ENCODE measurements at places on chromosomes 1 and 21.

DNA sequence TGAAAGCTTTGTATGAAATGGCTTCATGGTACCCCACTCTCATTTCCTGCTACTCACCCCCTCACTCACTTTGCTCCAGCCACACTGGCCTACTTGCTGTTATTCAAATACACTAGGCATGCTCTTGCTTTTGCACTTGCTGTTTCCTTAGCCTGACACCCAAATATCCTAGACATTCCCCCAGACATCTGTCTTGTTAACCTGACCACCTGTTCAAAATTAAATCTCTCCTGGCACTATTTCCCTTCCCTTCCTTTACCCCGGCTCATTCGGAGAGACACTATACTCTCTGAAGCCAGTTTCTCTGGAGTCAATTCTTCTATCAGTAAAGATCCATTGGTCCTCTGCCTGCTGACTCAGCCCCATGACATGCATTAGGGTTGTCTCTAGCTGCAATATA lies 306.0 kb upstream of the SGIP1 start:
- no peak for DNase-seq

- DNase-seq, result no peak
Measured at GRCh38 chr1:42777852-42778251, 6.9 kb upstream of the TMEM269 start.

DNA sequence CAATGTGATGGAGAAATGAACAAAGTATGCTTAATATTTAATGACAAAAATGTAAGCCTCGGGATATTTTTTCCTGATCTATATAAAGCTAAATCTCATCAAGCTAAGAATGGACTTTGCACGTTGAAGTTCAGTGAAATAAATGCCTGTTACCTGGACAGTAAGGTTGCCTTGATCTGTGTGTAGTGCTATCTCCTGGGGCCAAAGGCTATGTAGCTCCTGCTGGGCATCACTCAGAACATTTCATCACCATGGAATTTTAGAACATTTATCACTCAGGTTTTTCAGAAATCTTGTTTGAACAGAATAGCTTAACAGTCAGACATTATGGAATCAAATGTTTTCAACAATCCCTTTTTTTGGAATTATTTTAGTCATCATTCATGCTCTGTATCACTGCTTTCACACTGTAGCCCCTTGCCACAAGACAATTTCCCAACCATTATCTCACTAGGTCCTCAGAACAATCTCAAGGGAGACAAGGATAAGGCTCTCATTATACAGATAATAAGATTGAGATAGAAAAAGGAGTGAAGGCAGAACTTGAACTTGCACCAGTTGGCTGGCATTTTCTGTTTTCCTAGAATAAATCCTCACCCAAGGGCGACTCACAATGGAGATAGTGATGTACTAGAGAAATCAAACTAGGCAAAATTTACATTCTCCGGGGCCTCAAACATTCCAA lies 3.7 kb downstream of the OR10J1 start:
- DNase-seq, result no peak

- DNase-seq, result no peak
Measured at GRCh38 chr1:169931795-169932231, 38.1 kb upstream of the SCYL3 start.

DNA sequence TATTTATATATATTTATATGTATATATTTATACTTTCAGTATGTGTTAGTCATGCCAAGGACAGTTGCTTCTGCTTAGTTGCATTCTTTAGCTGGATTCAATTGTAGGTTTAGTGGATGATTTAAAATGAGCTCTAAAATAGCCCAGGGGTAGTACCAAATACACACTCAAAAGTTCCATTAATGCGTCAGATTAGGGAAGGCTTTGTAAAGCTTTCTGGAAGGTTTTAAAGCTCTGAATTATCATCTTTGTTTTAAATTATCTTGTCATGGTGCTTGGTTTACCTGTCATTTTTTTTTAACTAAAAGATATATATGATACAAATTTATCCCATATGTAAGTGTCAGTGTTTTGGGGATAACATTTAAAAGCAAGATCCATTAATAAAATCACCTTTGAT lies 242.7 kb upstream of the ADAMTS5 start:
- no peak for DNase-seq

- DNase-seq, result no peak
Measured at GRCh38 chr21:37871121-37871862, 45.0 kb downstream of the KCNJ6 start.

DNA sequence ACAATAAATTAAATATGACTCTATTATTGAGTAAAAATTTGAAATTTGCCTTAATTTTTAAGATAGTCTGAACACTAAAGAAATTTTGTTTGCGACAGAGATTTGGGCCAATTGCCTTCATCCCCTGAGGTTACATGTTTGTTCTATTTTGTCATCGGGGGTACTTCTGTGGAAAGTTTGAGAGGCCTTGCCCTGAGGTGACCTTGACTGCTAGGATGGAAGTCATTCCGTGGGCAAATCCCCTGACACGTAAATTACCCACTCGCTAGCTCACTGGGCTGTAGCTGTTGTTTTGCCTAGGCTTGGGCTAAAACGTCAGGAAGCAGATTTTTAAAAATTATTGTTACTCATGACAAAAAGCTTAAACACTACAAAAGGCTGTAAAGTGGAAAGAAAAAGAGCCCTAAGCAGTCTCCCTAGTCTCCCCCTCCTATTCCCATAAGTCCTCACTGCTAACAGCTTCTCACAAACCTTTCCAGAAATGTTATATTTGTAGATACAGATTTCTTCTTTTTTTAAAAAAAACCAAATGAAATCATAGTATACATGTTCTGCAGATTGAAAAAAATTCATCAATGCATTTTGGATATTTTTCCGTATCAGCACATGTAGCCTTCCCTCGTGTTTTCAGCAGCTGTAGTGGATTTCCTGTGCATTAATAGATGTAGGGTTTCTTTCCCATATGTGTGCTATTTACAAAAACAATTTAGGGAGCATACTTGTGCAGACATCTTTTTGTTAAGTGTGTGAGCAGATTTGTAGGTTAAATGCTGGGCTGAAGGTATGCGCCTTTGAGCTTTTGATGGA lies 142.7 kb downstream of the MRPS6 start:
- DNase-seq, result no peak

GRCh38 chr1:96400089-96400488 lies 321.5 kb upstream of the PTBP2 start:
- DNase-seq, result no peak

- DNase-seq, result no peak
Measured at GRCh38 chr1:196180847-196181593, 427.2 kb downstream of the KCNT2 start.

GRCh38 chr1:26959722-26960624 lies at the start of gene KDF1:
KDF1 (minus strand) TSS chr1:26960468; CDS start chr1:26952380, 8,088 bp downstream.
- DNase-seq, result peak; percentile 68

DNA sequence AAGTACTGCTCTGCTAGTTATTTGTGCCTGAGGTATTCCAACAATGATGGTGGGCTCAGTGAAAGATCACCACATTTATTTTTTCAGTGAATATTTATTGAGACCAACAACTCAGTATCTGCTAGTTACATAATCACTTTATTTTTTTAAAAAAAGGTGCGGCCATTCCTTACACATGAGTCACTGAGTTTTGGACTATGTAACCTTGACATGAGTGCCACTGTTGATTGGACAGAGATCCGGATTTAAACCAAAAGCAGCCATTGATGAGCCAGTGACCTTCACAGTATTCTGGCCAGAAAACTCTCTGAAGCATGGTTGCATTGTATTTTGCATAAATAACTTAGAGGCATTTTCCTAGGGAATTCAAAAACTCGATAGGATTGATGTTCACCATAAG lies 79.5 kb downstream of the NUF2 start:
- DNase-seq, result no peak

DNA sequence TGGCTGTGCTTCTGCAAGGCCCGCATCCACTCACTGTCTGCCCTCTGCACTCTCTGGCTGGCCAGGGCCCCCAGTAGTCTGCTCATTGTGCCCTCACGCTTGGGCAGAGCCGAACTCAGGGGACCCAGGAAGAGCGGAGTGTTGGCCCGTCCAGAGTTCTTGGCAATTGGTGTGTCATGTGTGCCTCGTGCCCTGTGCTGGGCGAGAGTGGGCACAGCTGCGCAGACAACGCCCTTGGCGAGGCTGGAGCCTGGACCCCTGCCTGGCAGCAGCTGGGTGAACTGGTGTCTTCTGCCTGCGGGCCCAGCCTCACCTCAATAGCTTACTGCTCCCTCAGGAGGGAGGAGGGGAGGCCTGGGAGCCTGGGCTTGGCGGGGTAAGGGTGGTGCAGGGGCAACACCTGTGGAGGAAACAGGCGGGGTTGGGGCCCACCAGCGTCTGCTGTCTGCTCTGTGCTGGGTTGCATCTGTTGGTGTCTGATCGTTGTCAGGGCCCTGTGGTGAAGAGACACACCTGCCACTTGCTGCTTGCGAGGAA lies 2.1 kb downstream of the GUK1 start:
- peak; percentile 56 for DNase-seq

All from activated CD8-positive, alpha-beta memory T cell treated with anti-CD3 and anti-CD28 coated beads for 24 hours (primary cell).